ENCODE measurements at places on chromosomes 6 and 20. TPM values are rescaled to one million over a fixed set of nuclear protein-coding genes. Genes with fewer than 3 reads are reported as not detected.
A peak's percentile ranks its signal among the peaks of the same experiment; 100 is the strongest.

The CALHM6 gene
- total RNA-seq: 4.1 TPM

GRCh38 chr6:131510094-131510493 lies 62.9 kb upstream of the ARG1 start:
- DNase-seq: no peak

DNA sequence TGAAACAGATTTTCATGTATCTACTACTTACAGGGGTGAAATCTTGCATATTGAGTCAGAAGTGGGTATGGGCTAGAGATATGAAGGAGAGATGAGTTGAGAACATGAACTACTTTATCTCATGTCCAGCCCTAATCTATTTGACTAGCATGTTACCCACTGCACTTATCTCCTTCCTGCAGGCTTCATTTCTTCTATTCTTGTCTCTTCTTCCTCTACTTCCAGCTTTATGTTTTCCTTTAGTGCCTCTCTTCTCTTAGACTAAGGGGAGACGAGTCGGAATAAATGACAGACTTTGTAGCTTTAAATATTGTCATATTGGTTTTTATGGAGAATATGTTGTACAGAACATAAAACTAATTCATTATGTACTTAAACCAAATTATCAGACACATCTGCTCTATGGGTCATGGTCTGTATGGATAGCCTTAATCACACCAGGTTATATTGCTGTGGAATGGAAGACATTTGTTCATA lies 5.3 kb downstream of the RAB32 start:
- no peak for DNase-seq

GRCh38 chr20:42747765-42748411 lies 441.8 kb downstream of the PTPRT start:
- no peak for DNase-seq

The IGF2R gene
- total RNA-seq: 48.9 TPM

DNA sequence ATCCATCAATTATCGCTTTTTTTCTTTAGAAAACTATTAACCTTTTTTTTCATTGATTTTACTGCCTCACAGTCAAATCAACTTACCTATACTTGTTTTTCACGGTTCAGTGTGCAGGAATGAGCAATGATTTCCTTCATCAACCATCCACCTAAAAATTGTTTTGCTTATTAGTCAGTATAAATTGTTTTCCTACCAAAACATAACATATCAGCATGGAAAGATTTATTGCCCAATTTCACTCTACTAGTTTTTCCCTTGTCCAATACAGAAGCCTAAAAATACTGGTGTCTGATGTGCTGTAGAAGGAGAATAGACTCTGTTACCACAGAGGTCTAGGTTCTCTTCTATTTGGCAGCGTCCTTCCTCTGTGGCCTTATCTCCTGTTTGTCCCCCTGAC lies 558.2 kb upstream of the CITED2 start:
- no peak for DNase-seq

DNA sequence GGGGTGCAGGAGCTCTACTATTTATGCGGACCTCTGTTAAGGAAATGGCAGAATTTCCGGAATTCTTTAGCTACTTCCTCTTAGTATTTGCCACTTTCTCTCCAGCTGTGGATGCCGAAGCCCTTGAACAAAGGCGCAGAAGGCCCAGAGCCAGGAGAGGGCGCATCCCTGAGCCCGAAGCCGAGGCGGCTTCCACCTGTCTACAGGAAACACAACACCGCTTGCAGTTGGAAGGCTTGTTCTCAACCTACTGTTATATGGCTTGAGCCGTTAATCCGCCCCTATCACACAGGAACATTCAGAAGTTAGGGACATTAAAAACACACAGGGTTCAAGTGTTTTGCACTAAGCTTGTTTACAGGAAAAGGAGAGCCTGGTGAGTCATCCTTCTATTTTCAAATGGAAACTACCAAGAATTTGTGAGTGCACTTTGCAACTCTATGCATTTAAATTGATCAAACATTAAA lies 417.1 kb downstream of the BCKDHB start:
- DNase-seq: no peak

The SEMG1 gene
- total RNA-seq: not detected

GRCh38 chr20:38985603-38986170 lies 23.5 kb downstream of the DHX35 start:
- DNase-seq: no peak

DNA sequence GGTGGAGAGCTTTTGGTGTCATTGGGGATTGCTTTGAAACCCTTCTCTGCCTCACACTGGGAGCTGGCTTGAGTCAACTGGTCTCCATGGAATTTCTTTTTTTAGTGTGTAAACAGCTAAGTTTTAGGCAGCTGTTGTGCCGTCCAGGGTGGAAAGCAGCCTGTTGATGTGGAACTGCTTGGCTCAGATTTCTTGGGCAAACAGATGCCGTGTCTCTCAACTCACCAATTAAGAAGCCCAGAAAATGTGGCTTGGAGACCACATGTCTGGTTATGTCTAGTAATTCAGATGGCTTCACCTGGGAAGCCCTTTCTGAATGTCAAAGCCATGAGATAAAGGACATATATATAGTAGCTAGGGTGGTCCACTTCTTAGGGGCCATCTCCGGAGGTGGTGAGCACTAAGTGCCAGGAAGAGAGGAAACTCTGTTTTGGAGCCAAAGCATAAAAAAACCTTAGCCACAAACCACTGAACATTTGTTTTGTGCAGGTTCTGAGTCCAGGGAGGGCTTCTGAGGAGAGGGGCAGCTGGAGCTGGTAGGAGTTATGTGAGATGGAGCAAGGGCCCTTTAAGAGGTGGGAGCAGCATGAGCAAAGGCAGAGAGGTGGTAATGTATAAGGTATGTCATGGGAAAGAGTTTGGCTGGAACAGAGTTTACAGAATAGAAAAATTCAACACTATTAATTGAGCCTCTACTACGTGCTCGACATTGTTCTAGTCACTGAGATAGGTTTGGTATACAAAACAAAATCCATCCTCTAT lies 31.2 kb downstream of the SRSF3 start:
- DNase-seq: peak; percentile 38

DNA sequence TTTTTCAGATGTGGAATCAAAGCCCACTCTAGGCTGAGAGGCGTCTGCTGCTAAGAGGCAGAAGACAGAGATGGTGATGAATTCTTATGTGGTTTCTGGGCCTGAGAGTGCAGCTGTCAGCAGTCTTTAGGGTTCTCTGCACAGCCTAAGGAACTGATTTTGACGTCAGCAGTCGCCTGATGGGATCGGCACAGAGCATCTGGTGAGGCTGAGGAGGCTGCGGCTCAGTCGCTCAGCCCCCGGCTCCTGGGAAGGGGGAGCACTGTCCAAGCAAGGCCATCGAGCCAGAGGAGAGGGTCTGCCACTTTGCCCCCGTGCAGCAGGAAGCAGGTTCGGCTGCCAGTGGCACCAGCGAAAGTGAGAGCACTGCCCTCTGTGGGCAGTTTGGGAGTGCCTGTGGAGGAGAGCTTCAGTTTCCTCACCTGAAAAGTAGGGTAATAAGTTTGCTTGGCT lies 92.5 kb downstream of the TCP11 start:
- DNase-seq: no peak

- no peak for DNase-seq
These were observed 136.8 kb upstream of the RPS6KA2 start for GRCh38 chr6:166763606-166764472.

DNA sequence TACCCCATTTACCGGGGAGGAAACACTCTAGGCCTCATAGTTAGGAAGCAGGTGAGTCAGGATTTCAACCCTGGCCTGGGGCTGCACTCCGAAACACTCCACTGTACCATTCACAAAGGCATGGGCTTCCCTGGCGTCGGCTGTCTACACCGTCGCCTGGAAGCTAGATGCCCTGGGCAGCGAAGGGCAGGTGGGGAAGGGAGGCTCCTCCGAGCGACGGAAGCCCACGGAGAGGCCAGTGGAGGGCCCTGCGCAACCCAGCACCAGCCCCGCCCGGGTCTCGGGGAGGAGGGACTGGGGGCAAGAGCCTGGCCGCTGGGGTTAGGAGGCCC lies 16.1 kb downstream of the SDCBP2 start:
- no peak for DNase-seq

DNA sequence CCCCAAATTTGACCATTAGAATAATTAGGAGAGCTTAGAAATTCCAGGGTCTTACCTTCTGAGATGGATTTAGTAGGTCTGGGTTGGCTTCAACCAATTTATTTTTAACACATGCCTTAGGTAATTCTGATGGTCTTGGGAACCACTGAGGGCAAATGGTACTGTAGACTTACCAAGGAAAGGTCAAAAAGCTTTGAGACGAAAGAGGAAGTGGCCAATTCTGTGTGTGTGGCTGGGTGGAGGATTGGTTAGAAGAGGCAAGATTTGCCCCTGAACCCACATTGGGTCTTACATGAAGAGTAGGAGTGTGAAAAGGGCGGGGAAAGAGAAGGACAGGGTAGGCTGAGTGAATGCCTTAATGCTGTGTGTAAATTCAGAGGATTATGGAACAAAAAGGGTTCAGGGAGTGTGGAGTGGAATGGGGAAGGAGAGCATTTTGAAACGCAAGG lies 2.7 kb downstream of the ITCH start:
- no peak for DNase-seq

The CCDC28A gene
- total RNA-seq: 11.6 TPM

The GABRR2 gene
- 0.81 TPM for total RNA-seq

The MCM9 gene
- 6.4 TPM for total RNA-seq

GRCh38 chr6:24840187-24840586 lies 41.5 kb upstream of the ARMH2 start:
- no peak for DNase-seq

DNA sequence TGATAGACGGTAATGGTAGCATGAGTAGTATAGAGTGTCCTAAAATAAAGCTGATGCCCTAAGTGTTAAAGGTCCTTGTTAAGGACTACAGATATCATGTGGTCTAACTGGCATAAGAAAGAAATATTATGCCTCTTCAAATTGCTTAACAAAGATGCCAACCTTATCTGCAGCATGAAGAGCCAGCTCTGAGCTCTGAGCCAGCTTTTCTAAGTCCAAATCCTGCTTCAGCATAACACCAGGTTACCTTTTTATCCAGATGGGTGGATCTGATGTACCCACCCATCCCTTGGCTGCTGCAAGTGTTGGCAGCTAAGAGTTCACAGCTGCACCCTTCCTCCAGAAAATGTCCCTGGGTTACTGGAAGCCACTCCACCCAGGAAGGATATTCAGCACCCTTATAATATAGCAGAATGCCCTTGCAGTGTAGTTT lies 83.8 kb downstream of the TENT5A start:
- DNase-seq: peak; percentile 37

DNA sequence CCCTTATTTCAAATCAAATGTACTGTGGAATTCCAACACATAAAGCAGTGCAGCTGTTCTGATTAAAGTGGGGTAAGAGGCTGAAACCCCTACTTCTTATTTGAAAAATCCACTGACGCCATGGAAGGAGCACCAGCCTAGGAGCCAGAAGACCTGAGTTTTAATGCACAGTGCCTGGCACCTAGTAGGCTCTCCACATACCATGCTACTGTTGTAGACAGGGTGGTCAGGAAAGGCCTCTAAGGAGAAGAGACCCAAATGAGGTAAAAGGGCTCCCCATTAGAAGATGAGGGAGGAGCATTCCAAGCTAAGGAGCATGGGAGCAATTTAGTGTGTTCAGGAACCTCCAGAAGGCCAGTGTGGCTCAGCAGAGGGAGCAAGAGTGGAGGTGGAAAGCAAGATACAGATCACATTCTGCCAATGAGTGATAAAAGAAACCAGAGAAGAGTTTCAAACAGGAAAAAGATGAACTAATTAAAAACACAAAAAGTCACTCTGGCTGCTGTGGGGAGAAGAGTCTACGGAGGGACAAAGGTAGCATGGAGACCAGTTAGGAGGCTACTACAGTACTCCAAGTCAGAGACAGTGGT lies 11.8 kb upstream of the ZNF76 start:
- no peak for DNase-seq

The ERVFRD-1 gene
- not detected for total RNA-seq

The TMEM244 gene
- total RNA-seq: not detected

GRCh38 chr6:148200293-148200692 lies 142.3 kb upstream of the SASH1 start:
- no peak for DNase-seq

DNA sequence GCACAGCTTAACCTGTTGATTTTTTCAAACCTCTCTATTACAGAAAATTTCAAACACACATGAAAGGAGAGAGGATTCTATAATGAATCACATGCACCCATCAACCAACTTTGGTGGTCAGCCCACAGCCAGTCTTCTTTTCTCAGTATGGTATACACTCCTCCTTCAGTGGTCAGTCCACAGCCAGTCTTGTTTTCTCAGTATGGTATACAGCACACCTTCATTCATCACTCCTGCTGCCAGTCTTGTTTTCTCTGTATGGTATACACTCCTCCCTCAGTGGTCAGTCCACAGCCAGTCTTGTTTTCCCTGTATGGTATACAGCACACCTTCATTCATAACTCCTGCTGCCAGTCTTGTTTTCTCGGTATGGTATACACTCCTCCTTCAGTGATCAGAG lies 67.8 kb downstream of the SYNDIG1 start:
- DNase-seq: no peak

DNA sequence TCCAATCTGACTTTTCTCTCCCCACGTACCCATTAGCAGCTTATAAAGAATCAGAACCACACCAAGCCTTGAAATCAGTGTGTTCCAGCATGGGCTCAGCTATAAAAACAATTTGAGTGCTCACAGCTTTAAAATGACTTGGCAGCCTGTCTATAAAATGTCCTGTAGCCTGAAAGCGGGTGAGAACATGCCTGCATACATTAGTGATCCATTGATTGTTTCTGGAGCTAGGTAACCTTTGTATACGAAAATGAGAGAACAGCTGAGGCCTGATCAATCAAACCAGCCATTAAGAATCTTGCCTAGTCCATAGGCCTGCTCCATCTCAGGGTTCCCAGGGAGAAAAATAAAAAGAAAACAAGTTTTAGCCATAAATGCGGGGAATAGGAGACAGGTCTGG lies 245.8 kb upstream of the SULF2 start:
- DNase-seq: no peak

DNA sequence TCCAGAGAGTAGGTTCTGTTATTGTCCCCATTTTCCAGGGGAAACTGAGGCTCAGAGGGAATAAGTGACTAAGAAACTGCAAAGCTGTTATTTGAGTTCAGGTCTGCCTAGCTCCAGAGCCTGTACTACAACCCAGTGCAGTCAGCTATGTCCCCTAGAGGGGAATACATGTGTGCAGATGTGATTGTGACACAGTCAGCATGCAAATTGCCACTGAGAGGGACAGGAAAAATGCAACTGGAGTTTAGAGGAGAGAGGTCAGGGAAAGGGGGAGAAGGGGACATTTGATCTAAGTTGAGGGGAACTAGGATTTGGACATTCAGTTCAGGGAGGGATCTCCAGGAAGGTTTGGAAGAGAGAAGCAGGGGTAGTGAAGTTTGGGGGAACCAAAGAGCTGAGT lies 38.6 kb upstream of the EPB41L1 start:
- DNase-seq: no peak

The ARMC12 gene
- total RNA-seq: not detected

GRCh38 chr6:31216208-31216898 lies 45.9 kb upstream of the POU5F1 start:
- DNase-seq: no peak

The MEP1A gene
- total RNA-seq: not detected

Data from right cardiac atrium (tissue), 5 donors.